Astrocyte of the hippocampus (primary cell): ENCODE measurements at places on chromosomes 7 and 10.

DNA sequence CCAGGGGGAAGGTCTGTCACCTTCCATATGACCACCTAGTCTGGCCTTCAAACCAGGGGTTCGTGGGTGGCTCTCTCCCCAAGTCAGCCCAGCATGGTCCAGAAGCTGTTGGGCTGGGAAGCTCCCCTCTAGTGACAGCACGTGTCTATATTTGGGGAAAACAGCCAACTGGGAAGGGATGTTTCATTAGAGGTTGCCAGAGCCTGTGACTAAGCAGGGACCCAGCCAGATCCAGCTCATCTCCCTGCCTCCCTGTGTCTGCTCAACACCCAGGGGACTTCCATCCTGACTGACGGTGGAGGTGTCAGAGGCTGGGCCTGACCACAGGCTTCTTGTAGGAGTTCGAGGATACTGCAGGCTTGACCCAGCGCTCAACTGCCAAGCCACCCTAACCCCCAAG is 10.5 kb downstream of the STYXL1 start:
- DNase-seq = peak; percentile 17

GRCh38 chr10:6148251-6148701 is 54.5 kb upstream of the PFKFB3 start:
- no peak for DNase-seq

DNA sequence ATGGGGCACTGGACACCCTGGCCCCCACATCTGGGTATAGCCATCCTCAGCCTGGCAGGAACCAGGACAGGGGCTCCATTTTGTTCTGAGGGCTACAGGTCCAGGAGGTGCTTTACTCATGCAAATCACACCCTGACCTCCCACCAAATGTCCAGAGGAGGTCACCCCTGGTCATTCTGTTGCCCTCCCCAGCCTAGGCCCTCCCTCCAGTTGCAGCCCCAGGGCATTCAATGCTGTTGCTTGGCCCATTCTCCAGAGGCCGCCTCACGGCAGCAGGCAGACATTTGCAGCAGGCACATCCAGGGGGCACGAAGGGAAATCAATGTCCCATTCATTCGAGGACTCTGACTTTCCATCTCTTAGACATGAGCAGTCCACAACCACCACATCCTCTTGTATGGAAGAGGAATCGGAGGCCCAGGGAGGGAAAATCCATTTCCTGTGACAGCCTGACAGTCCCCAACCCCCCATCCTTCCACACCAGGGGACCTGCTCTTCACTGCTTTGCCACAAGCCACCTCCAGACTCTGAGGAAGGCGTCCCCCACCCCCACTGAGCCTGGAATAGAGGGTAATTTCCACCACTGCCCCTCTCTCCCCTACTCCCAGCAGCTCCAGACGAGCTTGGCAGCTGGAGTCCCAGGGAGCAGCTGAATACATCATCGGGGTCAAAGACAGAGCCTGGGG is 76.2 kb upstream of the UNC5B start:
- DNase-seq = no peak

- peak; percentile 66 for DNase-seq
Observed at GRCh38 chr10:6204063-6204340, 1.3 kb downstream of the PFKFB3 start.

GRCh38 chr10:130121486-130122079 is 11.0 kb upstream of the C10orf143 start:
- DNase-seq = no peak

- no peak for DNase-seq
Observed at GRCh38 chr10:112643600-112644264, 196.7 kb downstream of the VTI1A start.

GRCh38 chr7:45972629-45973312 is 51.7 kb upstream of the IGFBP3 start:
- no peak for DNase-seq

- DNase-seq = peak; percentile 86
Observed at GRCh38 chr10:71232089-71232998, 20.0 kb downstream of the UNC5B start.

GRCh38 chr7:144812379-144813283 is 23.2 kb downstream of the TPK1 start:
- no peak for DNase-seq

GRCh38 chr10:108905821-108906220 is 1017.5 kb downstream of the XPNPEP1 start:
- DNase-seq = no peak

- peak; percentile 4 for DNase-seq
Observed at GRCh38 chr7:124031919-124032318, 948 bp downstream of the TMEM229A start.

DNA sequence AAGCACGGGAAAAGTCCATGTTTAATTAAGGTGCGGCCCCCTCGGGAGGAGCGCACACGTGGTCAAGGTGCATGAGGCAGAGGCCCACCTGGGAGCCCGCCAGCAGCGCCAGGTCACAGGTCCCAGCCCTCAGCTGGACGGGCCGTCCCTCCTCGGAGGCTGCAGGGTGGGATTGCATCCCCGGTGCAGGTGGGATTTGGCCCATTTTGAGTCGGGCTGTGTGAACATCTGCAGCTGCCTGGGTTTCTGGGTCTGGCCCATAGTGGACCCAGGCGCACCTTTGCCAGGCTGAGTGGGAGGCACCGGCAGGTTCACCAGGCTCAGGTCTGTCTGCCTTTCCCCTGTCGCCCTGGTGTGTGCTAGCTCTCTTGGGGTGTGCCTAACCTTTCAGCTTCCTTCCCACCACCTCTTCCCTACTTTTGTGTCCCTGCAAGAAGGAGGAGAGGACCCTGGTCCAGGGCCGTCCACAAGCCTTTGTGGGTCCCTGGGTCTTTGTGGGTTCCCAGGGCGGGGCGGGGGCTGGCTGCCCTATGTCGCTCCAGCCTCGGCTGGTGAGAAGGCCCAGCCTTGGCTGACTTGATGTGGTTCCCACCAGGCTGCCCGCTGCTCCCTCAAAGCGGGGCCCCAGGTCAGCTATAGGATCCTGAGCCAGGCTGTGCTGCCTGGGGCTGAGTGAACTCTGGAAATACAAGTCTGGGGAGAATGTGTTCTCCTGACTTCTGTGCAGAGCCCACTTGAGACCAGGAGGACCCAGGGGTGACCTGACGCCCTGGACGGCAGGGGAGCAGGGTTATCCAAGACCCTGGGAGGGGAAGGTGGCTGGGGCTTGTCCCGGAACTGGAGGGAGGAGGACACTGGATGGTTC is 186.7 kb upstream of the SHH start:
- DNase-seq = no peak

DNA sequence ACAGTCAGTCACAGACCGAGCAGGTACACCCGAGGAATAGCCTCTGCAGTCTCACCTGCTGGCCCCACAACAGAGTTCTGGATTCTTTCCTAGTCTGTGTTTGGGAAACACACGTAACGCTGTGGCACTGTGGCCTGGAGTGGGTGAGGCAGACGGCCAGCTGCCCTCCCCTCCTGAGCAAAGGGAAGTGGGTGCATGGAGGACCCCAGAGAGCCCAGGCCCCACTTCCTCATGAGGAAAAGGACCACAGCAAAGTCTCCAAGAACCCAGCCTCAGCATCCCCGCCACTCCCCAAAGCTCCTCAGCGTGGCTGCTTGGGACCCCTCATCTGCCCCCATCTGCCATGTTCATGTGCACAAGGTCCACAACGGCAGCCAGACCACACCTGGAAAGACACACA is 530.2 kb downstream of the PTPRN2 start:
- DNase-seq = no peak

DNA sequence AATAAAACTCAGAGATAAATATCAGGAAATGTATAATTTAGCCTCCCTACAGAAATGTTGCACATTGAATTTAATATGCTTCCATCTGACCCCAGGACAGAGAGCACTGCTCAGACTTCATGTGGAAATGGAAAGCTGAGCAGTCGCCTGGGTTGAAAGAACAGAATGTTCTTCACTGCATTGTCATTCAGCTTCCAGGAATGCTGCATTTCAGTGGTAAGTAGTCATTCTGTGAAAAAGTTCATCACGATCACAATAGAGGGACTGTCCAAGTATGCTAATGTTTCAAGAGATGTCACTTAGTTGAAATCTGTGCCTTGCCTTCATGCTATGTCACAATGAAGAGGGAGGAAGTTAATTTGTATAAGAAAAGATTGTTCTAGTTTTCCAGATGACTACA is 147.3 kb downstream of the NRCAM start:
- peak; percentile 90 for DNase-seq

DNA sequence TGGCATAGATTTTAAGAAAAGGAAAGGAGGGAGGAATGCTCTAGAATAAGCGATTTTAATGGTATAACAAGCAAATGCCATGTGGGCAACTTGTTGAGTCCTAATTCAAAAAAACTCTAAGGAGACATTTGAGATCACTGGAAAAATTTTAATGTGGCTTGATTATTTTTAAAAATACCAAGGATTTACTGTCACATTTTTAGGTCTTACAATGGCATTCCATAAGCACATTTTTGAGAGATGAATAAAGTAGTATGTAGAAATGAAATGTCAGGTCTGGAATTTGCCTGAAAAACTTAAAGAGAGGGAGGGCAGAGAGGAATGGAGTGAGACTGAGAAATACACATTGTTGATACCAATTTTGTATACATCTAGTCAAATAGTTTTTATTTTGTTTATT is 20.3 kb downstream of the NCAPG2 start:
- DNase-seq = no peak

- DNase-seq = no peak
Observed at GRCh38 chr10:100621360-100622205, 85.8 kb downstream of the HIF1AN start.

GRCh38 chr10:133325440-133326222 is 11.1 kb downstream of the CALY start:
- DNase-seq = peak; percentile 46

DNA sequence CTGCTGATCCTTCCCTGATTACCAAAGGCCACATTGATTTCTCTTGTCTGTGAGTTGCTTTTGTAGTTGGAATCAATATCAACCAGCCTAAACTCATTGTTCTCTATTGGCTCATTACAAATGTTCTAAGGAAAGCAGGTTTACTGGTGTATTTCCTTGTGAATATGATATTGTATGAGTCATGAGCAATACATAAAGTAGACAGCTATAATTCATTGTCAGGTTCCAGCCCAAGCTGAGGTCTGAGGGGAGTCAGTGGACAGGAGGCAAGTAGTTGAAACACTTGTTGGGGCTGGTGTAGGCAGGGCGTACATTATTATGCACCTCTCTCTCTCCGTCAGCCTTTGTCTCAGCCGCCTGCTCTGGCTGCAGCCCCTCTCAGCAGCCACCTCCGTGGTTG is 451.7 kb downstream of the IPMK start:
- no peak for DNase-seq

DNA sequence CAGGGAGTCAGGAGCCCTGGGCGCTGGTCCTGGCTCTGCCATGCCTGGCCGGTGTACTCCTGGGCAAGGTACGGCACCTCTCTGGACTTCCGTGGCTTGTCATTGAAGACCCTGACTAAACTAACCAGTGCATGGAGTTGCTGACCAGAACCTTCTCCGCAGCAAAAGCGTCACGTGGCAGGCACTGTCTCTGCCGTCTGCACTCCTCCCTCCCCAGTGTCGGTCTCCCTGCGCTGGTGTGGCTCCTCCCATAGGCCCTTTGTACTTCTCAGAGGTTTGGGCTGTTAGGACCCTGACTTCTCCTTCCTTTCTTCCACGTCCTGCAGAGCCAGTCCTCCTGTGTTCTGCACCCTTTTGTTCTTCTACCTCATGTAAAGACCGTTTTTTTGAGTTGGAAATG is 100.6 kb upstream of the CREB5 start:
- no peak for DNase-seq

GRCh38 chr10:129253161-129253864 is 213.7 kb upstream of the MGMT start:
- peak; percentile 5 for DNase-seq

- peak; percentile 83 for DNase-seq
Observed at GRCh38 chr7:115178835-115179234, 256.9 kb downstream of the MDFIC start.

GRCh38 chr10:28632584-28632945 is 44.8 kb upstream of the BAMBI start:
- peak; percentile 45 for DNase-seq

DNA sequence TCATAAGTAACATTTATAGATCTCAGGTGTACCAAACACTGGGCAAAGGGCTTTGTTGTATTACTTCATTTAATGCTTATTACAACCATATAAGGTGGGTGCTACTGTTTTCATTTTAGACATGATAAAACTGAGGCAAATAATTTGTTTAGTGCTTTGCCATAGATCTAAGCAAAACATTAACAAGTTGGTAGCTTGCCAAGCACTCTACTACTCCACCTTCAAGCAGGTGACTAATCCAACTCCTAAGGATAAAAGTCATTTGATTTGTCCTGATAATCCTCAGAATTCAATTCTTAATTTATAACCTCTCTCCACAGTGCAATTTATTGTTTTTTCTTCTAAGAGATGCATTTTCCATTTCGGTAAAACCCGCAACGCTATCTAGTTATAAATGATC is 646.4 kb downstream of the GRM8 start:
- no peak for DNase-seq

GRCh38 chr10:129810-130209 is 5.4 kb upstream of the ZMYND11 start:
- peak; percentile 3 for DNase-seq

DNA sequence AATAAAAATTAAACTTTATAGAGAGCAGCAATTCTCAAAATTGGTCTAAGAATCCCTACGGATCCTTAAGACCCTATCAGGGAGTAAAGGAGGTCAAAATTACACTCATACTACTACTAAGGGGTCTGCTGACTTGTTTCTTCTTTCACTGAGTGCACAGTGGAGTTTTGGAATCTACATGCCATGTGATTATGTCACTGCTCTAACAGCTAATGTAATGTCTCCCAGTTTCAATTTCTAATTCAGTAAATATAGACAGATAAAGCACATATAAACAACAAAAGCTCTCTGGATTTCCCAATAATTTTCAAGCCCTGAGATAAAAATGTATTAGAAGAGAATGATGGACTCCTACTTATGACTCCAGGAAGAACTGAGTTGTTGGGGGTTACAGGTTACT is 74.6 kb downstream of the WAPL start:
- DNase-seq = no peak
